Foreskin keratinocyte (primary cell): ENCODE measurements at places on chromosomes 5 and 9. TPM values are rescaled to one million over a fixed set of nuclear protein-coding genes. Genes with fewer than 3 reads are reported as not detected.

The PNPLA7 gene
- total RNA-seq, result 0.07 and 0.10 TPM in 2 replicates

The ARHGEF39 gene
- total RNA-seq, result 4.0 and 4.8 TPM in 2 replicates

The MAP1B gene
- total RNA-seq, result 9.5 and 17.2 TPM in 2 replicates

The PHF19 gene
- 67.2 and 82.1 TPM in 2 replicates for total RNA-seq

The FCN1 gene
- not detected in 2 replicates for total RNA-seq

The OLFM1 gene
- total RNA-seq, result 0.07 and 0.21 TPM in 2 replicates

The ENG gene
- 3.1 TPM in 2 replicates for total RNA-seq

The C9orf50 gene
- not detected in 2 replicates for total RNA-seq

The NOL6 gene
- 105 and 109 TPM in 2 replicates for total RNA-seq

The DRD1 gene
- total RNA-seq, result not detected in 2 replicates

The PCDHGA11 gene
- total RNA-seq, result 1.7 and 2.7 TPM in 2 replicates

The TMC1 gene
- not detected in 2 replicates for total RNA-seq

The ZNF879 gene
- 2.6 and 3.4 TPM in 2 replicates for total RNA-seq

The GOLGA2 gene
- 47.5 and 53.6 TPM in 2 replicates for total RNA-seq

The TRUB2 gene
- 24.6 and 26.0 TPM in 2 replicates for total RNA-seq

The FOXD4L6 gene
- not detected in 2 replicates for total RNA-seq

The LPAR1 gene
- 27.0 and 30.9 TPM in 2 replicates for total RNA-seq

The TLR4 gene
- total RNA-seq, result not detected in 2 replicates

The OR1Q1 gene
- total RNA-seq, result not detected in 2 replicates

The PCDH1 gene
- 2.2 and 12.1 TPM in 2 replicates for total RNA-seq
